ENCODE measurements at places on chromosomes 2 and 18.
A peak's percentile ranks its signal among the peaks of the same experiment; 100 is the strongest.

- no peak for DNase-seq
Measured at GRCh38 chr2:183255411-183255810, 131.2 kb downstream of the NUP35 start.

DNA sequence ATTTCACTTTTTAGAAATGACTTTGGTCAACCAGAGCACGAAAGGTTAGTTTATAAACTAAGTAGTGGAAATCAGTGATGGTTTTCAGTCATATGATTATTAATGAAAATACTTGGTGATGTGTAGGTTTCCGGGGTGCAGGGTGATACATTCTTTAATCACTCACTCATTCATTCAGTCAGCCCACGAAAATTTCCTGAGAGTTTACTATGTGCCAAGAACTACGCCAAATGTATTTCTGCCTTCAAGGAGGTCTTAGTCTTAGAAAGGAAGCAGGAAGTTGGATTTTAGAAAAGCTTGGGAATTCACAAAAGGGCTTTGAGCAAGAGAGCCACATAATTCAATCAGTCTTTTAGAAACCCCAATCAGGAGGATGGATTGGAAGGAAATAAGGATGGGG lies 543.6 kb downstream of the PLCL1 start:
- no peak for DNase-seq

GRCh38 chr2:235928751-235929370 lies 239.3 kb downstream of the GBX2 start:
- DNase-seq: no peak

DNA sequence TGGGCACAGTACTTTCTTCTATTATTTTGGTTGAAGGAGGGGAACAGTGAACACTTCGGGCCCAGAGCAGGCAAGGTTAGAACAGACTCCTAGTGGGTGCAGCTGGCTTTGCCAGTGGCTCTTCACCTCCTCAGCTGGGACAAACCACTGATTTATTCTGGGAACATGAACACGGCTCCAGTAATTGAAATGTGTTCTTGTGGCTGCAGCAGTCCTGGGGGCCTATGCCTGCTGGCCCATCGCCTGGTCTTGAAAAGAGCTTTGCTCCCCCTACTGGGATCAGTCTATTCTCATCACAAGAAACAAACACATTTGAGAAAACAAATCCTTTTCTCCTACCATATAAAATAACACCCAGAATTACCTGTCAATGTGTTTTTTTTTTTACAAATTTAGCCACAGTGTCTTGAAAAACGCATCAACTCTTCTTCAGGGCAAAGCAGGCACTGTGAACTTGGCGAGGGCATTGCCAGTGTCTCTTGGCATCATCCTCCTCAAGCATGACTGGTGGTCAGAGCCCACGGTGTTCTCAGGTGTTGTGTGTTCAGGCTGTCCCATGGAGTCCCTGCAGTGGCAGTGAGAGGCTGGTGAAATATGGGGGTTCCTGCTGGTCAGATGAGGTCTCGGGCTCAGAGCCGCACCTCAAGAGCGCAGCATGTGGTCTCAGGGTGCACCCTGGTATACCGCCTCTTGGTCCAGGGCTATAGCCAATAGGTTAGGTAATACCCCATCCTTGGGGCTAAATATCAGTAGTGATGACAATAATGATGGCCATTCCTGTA lies 51.3 kb downstream of the RNF144A start:
- peak; percentile 4 for DNase-seq

DNA sequence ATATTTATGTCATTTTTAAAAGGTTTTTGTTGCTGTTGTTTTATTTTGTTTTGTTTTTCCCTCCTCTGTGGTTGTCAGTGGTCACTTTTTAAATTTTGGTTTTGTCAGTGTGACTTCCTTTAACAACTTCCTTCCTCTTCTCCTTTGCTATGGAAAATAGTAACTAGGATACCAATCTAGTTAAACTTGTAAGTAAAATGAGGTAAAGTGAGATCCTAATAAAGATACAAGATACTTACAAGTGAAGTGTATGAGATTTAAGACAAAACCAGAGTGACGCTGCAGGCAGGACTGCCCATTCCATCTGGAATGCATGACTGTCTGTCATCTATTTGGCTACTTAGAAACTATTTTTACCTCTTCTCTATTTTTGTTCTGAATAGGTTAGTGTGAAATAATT lies 30.6 kb upstream of the CREB1 start:
- DNase-seq: no peak

DNA sequence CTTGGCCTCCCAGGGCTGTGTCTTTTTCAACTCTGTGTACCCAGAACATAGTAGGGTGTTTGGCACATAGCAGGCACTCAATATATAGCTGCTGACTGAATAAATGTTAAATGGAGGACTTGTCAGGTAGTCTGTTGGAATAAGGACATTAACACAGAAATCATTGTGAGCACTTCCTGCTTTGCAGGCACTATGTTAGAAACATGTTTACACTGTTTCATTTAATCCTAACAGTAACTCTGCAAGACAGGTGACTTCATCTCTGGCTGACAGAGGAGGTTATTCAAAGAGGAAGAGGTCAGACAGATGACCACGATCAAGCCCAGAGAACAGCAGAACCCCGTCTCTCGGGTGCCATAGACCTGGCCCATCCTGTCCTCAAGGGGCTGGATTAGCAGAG lies 28.0 kb upstream of the PIEZO2 start:
- no peak for DNase-seq

DNA sequence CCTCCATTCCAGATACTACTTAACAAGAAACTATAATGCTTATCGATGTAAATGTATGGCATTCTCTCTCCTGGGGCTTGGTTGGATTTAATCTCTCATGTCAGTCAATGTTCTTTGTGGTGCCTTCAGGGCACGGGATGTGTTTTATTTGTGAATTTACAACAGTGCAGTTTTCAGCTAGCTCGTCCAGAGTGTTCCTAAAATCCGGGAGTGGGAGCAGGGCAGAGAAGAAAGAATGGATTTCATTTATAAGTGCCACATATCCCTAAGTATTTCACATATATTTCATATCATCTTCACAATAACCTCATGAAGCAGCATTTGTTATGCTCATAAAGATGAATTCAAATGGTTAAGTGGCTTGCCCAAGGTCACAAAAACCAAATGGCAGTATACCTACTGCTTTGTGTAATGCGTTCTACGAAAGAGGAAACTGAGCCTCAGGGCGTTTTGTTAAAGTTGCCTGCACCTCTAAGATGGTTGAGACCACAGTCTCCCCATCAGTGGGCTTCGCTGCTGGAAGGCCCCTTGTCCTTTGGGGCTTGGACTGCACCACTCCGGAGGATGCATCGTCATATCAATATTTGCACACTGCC lies 134.7 kb upstream of the MGAT5 start:
- no peak for DNase-seq

DNA sequence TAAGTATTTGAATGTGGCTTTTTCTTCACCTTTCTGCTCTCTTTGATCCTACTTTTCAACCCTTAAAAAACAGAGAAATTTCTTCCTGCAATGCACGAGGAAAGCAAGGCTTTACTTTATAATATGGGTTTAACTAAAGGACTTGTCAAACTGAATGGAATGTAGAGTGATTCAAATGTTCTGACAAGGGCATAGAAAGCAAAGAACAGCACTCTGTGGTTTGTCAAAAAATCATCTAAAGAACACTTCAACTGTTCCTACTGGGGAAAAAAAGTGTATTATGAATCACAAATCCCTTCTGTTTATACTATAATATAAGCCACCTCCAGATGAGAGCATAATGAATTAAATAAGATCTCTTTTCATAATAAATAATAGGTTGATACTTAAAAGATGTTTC lies 45.0 kb upstream of the RIT2 start:
- DNase-seq: no peak

DNA sequence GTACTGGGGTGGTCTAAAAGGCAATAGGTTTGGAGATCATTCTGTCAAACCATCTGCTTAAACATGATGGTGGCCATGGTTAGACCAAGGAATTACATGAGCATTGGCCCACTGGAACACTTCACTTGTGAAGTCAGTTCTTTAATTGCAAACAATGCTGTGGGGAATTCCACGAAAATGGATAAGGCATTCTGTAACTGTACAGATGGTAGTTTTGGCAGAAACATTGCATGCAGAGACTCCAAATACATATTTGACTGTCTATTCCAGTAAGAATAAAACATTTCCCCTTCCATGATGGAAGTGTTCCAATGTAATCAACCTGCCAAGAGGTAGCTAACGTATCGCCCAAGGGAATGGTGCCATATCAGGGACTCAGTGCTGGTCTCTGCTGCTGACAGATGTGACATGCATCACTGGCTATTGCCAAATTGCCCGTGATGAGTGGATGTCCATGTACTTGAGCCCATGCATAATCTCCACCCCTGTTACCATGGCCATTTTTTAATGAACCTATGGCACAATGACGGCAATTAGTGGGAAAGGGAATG lies 417.9 kb downstream of the CDH7 start:
- DNase-seq: no peak

DNA sequence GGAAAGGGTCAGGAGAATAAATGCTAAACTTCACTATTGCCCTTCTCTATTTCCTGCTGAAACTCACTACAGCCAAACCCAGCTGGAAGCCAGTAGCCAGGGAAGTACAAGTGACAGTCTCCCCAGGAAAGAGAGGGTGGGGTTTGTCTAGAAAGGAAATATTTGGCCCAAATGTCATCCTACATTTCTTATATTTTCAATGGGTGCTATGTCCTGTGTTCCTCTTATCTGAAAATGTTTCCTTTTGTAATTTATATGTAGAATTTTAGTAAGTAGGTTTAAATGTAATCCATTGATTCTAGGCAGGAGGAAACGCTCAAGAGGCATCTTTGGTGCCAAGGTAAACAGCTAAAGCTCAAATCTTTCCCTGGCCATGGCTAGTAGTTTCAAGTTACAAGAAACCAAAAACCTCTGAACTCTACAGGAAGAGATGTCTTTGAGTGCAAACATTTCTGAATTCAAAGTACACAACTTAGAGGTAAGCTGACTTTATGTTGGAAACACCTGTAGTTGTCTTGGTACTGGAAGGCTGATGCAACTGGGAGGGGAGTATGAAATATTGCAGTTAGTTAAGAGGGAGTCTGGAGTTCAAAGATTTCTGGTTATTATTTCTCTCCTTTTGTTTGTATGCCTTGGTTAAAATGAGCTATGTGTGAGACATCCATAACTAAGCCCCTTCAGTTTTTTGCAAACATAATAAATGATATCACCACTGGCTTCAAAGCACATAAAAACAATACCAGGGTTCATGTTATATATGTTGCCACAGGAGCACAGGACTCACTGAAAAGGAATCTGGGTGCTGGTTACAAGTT lies 356.1 kb upstream of the ZC3H15 start:
- no peak for DNase-seq

DNA sequence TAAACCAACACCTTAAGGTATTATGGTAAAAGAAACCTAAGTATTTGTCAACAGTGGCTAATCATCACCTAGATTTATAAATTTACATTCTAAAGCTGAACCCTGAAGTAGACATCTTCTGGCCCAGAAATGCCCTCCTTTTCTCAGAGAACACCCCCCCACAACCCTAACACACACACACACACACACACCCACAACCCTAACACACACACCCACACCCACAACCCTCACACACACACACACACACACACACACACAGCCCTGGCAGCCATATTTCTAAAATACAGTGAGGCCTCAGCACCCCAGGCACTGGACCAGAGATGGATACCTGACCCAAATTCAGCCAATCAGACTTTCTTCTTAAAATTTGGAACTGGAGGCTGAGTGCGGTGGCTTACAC lies 14.3 kb downstream of the SRBD1 start:
- no peak for DNase-seq

- DNase-seq: no peak
Measured at GRCh38 chr2:157304811-157305722, 20.6 kb downstream of the ERMN start.

GRCh38 chr18:48597110-48597509 lies 58.3 kb downstream of the CTIF start:
- no peak for DNase-seq

DNA sequence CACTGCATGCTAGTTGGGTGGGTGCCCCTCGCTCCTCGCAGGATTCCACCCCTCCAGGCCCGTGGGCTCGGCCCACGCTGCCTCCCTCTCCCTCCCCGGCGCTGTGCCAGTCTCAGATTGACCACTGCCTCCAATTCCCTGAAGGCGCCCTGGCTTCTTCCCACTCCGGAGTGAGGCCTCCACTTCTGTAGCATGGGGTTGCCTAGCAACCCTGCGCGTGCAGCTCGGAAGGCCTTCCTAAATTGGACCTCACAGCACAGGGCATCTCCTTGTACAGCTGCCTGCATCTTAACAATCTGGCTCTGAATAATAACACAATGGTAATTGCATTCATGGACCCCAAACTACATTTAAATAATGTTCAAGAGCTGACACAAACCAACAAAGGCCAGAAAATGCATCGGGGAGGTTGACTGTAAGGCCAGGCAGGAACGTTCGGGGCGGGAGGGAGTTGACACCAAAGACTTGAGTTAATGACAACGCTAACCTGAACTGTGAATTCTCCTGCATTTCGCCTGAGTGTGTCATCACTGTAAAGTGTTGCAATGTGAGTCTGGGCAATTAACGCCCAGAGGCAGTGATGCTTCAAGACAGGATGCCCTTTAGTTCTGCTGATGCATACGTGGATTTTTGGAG lies 222.9 kb downstream of the ZBTB7C start:
- DNase-seq: no peak

DNA sequence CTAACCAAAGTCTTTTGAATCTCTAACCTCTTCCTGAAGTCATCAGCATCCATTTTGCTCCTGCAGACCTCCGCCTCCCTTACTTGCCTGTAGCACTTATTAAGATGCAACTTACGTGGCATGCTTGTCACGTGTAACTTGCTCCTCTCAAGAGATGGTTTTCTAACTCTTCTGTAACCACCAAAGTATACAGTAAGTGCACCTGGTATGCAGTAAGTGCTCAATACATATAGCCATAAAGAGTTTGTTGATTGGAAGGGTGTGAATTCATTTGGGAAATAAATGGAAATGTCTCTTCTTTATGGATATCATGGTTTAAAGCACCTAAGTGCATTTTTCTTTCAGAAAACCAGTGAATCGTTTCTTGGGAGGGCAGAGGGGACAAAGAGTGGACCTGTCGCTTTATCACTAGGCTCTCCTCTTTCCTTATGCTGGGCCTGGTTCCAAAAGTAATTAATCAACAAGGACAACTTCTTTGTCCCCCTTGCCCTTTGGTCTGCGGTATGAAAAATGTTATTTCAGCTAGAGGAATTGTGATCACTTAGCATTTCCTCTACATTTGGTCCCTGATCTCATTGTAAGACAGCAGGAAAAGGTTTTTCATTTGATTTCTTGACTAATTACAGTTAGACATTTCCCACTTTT lies 370.0 kb upstream of the SPRED2 start:
- DNase-seq: no peak

DNA sequence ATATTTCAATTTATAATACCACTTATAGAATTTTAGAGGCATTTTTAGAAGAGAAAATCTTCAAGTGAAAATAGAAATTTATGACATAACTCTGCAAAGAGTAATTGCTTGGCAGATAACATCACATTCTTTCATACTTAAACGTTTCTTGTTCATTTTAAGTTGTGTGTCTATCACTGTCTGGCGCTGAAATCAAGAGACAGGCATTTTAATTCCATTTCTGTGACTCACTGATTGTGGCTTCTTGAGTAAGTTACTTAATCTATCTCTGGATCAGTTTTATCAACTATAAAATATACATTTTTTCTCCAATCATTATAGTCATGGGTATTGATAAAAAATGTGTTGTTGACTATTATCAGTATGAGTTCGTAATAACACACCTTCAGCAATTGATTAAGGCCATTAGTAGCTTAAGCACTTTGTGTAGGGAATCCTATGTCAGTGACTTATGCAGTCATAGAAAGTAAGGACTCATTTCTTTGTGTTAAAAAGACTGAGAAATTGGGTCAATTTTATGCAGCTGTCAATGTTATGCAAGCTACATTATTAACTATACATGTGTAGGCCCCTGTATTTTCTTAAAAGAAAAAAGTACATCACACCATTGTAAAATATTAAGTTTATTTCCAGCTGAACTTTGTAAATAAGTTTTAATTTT lies 497.3 kb downstream of the CCDC85A start:
- no peak for DNase-seq
